Fibroblast of gingiva (primary cell): ENCODE measurements at places on chromosomes 11 and 22.
A peak's percentile ranks its signal among the peaks of the same experiment; 100 is the strongest.

DNA sequence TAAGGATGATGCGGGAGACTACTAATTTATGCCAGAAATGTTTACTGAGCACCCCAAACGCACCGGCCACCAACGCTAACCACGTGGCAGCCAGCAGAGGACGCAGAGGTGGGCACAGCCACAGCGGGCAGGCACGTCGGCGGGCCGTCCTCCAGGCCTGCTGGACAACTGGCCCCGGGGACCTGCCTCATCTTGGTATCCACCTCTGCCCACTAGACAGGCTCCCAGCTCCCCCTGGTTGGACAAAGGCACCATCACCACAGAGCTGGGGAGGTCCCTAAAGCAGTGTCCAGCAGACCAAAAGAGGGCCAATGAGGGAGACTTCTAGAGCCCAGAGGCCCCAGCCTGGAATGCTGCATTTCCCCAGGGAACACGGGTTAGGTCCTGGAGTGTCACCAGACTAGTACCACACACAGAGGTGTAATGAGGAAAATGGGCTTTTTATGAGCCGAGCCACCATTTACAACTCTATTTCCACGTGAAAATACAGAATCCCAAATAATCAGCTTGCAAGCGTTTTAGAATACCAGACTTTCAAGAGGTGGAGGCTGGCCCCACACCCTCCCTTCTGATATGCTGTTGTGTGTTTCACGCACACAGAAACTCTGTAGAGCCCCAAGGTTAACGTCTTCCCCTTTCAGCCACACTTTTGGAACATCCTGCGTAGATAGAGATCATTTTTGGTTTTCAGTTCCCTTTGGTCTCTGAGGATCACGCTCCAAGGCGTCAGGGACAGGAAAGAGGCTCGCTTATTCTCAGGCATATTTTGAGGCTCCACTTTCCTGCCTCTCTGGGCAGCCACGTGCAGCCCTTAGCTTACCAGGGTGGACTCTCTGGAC lies 23.7 kb upstream of the BID start:
- no peak for DNase-seq

DNA sequence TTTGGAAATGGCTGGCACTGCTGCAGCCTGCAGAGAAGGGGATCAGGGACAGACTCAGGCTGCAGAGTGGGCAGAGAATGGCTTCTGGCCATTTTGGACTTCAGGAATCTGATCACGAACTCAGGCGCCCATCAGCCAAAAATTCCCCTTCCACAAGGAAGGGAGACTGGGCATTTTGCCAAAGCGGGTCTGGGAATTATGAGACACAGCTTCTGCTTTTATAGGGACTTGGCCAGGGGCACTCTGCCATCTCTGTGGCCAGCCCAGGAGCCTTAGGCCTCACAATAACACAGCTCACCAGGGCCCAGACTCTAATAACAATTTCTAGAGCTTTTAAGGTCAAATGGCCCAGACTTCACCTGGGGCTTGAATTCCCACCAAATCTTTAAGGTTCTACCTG lies 74.7 kb downstream of the CHST1 start:
- DNase-seq = no peak

DNA sequence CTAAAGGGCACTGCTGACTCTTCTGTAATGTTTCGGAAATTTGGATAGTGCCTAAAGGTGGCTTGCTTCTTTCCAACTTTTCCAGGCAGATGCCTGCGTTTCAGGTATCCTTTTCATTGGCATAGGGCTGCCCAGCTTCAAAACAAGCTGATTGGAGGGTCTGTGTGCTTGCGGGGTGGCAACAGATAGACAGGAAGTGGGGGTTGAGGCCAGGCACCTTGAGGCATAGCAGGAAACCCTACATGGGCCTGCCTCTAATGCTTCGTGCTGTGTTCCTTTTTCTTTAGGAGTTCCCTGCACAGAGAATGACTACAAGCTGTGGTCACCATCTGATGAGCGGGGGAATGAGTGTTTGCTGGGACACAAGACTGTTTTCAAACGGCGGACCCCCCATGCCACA lies 92.2 kb upstream of the SORL1-AS1 start:
- DNase-seq = no peak

DNA sequence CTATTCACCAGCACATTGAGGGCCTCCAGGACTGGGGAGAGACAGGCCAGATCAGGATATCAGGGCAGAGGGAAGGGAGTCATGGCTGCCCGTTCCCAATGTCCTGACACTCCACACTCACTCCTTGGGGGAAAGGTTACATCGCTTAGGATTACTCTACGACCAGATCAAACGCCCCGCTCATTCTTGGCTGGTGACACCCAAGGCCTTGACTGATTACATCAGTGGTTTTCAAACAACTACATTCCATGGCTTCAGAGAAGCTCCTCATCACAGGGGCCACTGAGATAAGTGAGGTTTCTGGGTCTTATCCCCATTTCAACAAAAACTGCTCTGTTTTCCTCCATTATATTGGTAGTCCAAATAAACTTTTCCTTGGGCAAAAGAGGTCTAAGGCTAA lies 15.0 kb downstream of the UBE2L6 start:
- no peak for DNase-seq

GRCh38 chr11:19790831-19791552 lies 78.4 kb downstream of the NAV2 start:
- DNase-seq = no peak

DNA sequence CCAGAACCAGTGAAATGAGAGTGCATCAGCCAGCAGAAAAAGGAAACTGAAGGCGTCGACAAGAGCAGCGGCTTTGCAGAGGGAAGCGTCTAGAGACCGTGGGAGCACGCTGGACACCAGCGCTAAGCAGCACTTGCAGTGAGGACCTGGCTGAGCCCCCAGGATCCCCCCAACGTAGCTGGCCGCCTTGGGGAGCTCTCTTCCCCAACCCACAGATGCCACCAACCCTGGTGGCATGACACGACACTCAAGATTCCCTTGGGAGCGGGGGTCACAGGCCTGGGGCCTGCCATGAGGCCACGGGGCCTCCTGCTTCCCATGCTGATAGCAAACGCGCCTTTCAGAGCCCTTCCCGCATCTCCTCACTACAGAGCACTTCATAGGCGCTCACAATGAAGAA lies 13.4 kb upstream of the TESMIN start:
- DNase-seq = no peak

DNA sequence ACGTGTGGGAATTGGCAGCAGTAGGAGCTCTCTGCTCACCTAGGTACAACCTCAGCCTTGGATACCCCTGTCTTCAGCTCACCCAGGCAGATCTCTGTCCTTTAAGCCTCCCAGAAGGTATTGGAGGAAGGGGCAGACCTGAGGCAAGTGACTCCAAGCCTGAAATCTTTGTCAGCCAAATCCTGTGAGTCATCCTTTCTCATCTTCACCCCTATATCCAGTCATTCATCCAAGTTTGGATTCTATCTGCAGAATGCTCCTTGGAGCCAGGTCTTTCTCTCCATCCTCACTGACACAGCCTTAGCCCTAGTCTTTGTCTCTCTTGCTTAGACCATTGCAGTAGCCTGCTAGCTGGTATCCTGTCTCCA lies 10.4 kb upstream of the THY1 start:
- DNase-seq = peak; percentile 26

- DNase-seq = peak; percentile 65
Observed at GRCh38 chr11:76783896-76784813, 999 bp downstream of the TSKU start.

DNA sequence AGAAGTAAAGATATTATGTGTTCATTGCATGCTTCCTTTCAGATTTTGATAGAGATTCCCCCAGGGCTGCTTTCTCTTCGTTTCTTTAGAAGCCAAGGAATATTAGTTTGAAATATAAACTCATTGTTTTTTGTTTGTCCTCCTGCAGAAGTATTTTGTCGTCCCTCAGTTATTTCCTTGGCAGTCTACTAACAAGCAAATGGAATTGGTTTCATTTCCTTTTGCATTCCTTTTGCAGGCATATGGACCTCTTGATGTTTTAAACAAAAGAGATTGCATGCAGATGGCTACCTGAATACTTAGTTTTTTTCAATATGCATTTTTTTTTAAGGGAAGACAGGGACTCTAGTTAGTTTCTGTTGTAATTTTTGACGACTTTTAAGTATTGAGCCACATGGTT lies 62.2 kb downstream of the BCL2L13 start:
- DNase-seq = peak; percentile 10

GRCh38 chr11:126317756-126318573 lies 14.1 kb downstream of the DCPS start:
- DNase-seq = peak; percentile 91

- no peak for DNase-seq
Observed at GRCh38 chr22:20031732-20032406, 11.0 kb downstream of the TANGO2 start.

GRCh38 chr11:94557421-94557820 lies 9.7 kb upstream of the PIWIL4 start:
- DNase-seq = no peak

- no peak for DNase-seq
Observed at GRCh38 chr22:22452211-22452610, 56.3 kb downstream of the ZNF280B start.

DNA sequence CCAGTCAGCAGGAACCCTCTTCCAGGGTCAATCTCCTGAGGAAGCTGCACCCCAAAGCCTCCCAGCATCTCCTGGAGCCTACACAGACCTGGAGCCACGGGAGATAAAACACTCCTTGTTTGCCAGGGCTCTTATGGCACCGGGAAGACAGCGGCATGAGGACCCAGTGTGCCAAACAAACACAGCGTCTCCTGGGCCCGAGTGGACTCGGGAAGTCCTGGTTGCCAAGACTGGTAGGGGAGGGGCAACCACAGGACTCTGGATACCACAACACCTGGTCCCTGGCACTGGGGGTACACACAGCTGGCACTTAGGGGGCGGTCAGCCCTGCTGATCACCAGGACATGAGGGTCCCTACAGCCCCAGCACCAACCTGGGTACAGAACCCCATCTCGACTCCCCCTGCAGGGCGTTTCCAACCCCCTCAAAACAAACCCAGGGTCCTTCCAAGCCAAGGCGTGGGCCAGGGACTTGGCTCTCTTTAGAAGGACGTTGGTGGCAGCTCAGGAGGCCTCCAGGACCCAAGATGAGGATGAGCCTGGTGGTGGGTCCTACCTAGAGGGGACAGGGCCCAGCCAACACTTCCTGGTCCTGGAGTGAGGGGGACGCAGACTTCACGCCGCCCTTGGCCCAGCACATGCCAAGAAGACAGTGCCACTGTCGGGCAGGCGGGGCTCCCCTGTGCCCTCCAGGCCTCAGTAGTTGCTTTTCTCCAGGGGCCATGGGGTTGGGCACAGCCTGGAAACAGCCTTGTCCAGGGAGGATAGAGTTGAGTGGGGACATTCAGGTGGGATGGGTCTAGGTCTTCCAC lies 85.0 kb downstream of the CELSR1 start:
- no peak for DNase-seq

GRCh38 chr11:56910046-56910773 lies 78.5 kb upstream of the OR5AK2 start:
- DNase-seq = no peak

- DNase-seq = no peak
Observed at GRCh38 chr11:56849250-56849649, 100.8 kb upstream of the OR9G4 start.

DNA sequence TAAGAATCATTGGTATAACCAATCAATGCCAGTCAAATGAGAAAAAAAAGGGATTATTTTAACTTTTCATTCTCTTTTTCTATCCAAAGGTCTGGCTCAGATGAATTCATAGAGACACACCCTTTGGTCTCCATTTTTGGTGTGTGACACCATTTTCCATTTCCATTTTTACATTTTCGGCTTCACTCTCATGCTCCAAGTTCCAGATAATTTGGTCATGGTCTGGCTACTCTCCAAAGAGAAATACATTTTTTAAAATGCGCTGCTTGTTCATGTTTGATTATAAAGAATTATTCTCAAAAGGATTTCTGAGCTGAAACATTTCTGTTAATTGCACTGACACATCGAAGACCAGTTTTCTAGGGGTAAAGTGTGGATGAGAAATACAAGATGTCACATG lies 51.6 kb upstream of the FIBIN start:
- no peak for DNase-seq

DNA sequence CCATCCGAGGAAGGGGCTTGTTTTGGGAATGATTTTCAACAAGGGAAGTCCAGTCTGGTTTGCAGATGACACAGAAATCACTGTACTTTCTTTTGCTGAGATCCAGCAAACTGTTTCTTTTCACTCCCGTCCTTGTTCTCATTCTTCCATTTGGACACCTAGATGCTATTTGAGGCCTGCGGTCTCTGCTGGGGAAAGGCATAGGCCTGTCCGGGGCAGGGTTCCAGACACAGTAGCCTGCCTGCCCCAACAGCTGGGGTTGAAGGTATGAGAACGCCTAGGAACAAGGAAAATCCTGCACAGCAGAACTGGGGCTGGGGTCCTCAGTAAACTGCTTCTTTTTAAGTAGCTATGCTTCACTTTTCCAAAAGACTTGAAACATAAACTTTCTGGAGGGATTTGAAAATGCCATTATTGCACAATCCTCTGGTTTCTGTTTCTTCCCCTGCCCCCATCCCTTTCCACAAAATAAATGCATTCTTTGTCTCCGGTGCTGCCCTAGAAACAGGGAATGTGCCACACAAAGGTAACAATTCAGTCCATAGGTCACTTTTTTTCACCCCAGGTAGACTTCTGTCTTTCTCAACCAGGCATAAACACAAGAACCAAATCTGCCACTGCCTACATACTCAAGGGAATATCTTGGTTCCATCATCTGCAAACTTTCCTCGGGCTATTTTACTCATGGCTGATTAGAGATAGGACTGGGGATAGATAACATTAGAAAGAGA lies 174.8 kb upstream of the MTMR2 start:
- DNase-seq = peak; percentile 38

DNA sequence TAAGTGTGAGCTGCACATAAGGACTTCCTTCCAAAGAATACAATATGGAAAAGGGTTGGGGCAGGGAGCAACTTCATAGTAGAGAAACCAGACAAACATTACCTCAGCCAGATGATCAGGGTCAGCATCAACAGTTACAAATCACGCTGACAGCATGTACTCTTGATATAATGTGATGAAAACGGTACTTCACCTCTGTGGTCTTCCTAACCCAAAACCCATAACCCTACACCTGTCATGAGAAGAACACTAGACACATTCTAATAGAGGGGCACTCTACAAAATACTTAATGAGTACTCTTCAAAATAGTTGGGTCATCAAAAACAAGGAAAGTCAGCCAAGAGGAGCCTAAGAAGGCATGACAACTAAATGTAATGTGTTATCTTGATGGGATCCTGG lies 43.9 kb downstream of the RRAS2 start:
- no peak for DNase-seq

GRCh38 chr22:29144786-29145160 lies 60.9 kb upstream of the EMID1 start:
- DNase-seq = no peak

DNA sequence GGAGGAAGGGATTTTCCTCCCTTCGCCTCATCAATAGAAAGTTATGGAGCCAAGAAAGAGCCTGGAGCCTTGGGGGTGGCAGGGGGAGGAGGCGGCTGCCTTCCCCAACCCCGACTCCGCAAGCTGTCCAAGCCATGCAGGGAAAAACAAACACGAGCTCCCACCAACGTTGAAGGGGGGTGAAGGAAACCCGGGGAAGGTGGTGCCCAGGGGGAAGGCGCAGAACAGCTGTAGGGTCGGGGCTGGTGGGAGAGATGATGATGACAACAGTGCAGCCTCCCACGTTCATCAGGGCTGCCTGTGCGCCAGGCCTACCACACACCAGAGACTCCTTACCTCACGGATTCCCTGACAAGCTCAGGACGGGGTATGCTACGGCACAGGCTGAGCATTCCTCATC lies 73.5 kb downstream of the SCUBE1 start:
- no peak for DNase-seq
